Stimulated activated CD8-positive, alpha-beta memory T cell treated with anti-CD3 and anti-CD28 coated beads, Interleukin-2, amount 100 ng/mL, for 1 hour (primary cell): ENCODE measurements at places on chromosomes 6 and 20.
A peak's percentile ranks its signal among the peaks of the same experiment; 100 is the strongest.

DNA sequence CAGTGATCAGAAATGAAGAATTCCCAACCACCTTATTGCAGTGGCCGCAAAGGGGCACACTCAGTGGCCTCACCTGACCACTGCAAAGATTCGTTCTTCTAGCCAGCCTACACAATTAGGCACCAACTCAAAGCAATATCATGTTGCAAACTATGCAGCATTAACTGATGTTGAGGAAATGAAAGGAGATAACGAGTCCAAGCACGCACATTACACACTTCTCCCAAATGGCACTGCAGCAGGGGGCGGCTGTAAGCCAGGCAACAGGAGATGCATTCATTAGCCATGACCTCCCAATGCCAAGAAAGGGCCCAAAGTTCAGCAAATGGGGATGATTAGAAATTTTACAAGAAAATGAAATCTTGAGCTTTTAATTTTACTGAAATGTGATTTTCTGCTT lies 39.3 kb downstream of the ATXN1 start:
- DNase-seq, result no peak

DNA sequence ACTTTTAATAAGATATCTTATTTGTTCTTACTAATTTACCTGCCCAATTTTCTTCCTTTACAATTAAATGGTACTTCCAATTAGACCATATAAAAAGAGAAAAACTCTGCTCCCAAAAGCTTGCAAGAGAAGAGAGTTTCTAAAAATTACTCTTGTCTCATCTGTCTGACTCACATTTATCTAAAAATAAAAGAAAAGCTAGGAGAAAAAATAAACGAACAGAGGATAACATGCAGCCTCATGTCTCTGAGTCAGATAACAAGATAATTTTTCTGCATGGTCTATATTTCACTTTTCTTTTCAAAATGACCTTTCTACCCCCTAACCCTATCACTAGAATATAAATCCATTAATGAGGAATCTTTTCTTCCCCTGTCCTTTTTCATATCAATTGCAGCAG lies 127.2 kb upstream of the TCF21 start:
- DNase-seq, result no peak

- DNase-seq, result peak; percentile 2
These were observed 28.7 kb downstream of the CFAP206 start for GRCh38 chr6:87436435-87436834.

- DNase-seq, result no peak
These were observed 38.5 kb upstream of the OGFRL1 start for GRCh38 chr6:71250099-71250602.

DNA sequence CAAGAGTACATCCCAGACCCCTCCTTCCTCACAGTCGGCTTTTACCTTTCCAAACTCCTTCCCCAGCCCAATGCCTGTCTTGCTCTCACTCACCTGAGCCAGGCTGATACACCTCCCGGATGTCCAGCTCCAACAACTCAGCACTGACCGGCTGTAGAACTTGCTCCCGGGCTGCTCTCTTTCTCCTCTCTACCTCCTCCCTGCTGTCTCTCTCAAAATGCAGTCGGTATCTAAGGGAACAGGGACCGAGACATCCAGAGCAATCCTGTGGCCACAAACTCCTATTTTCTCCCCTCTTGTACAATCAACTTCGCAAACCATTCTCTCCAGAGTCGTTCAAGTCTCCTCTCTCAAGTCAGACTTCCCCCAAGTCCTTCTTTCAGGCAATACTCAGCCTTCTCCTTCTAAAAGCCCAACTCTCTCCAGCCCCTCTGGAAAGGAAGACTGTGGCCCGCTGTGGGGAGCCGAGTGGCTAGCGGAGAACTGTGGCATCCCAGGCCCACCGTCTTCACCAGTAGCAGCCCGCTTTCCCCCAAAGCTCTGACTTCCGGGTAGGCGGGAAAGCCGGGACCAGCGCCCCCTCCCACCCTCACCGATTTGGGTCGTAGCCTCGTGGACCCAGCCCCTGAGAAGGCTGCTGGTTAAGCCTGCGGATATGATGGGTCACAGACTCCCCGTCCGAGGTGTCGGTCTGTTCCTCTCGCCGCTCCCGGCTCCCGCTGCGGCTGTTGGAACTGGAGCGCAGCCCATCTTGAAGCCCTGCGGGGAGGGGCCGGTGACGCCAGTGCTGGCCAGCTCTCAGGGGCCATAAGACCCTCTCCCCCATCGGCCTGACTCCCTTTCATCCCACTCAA lies 1.1 kb downstream of the GNL1 start:
- no peak for DNase-seq

DNA sequence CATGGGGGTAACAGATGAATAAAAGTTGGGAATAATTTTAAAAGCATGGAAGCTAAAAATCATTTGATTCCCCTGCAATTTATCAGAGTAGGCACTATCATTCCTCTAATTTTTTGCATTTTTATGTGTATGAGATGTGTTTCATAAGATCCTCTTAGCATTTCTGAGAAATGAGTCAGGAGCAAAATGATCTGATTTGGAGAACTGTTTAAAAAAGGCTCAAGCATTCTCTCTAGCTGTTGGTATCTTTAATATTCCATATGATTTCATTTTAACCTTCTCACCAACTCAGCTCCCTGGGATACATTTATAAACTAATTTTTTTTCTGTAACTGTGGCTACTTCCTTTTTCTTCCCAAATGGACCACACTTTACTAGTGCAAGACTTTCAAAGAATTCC lies 60.9 kb downstream of the MCHR2 start:
- DNase-seq, result no peak

- no peak for DNase-seq
These were observed 5.2 kb downstream of the DNAH8 start for GRCh38 chr6:38720295-38720694.
